ENCODE measurements at places on chromosomes 11 and 22.

DNA sequence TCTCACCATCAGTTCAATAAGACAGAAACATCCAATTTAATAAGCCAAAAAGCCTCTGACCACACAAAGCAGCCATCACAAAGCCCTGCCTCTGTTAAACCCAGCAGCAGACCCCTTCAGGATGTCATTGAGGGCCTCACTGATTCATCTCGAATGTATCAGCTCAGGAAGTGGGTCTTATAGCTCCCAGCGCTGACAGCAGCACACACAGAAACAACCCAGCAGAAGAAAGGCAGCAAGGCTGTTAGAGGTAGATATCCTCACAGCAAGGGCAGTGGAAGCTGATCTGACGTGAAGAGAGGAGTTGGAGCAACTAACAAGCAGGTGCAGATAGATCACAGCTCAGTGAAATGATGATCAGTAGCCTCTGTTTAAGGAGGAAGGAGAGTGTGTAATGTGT is 86.2 kb upstream of the NCAM1 start:
- no peaks in the 10 kb centered on the region for H3K27me3 ChIP-seq
- H3K4me3 ChIP-seq = no peak overlapping the region
- no peak overlapping the region for H3K27ac ChIP-seq
- no peaks in the 10 kb centered on the region for H3K36me3 ChIP-seq
- DNase-seq = no peak

DNA sequence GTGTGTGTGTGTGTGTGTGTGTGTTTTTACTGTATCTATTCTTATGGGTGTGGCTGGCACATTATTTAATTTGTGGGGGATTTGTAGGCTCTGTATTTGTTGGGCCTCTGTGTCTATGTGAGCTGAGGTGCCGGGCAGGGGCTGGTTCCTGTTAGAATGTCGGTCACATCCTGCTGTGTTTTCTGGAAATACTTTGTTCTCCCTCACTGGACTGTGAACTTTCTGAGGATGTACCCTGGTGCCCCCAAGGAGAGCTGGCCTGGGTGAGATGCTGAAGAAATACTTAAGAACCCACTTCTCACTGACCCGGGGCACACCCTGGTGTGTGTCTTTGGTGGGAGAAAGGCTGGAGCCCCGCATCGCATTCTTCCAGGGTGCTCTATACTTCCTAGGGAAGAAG is 28.6 kb downstream of the KIAA1671 start:
- no peak overlapping the region for H3K27ac ChIP-seq
- no peak for DNase-seq
- H3K27me3 ChIP-seq = no peaks in the 10 kb centered on the region
- H3K4me1 ChIP-seq = no peaks in the 10 kb centered on the region

GRCh38 chr11:36933481-36933880 is 335.4 kb upstream of the RAG2 start:
- H3K27ac ChIP-seq = no peak overlapping the region
- no peak for DNase-seq
- no peak overlapping the region for H3K4me3 ChIP-seq
- H3K4me1 ChIP-seq = no peaks in the 10 kb centered on the region
- no peaks in the 10 kb centered on the region for H3K27me3 ChIP-seq
- no peaks in the 10 kb centered on the region for H3K36me3 ChIP-seq

DNA sequence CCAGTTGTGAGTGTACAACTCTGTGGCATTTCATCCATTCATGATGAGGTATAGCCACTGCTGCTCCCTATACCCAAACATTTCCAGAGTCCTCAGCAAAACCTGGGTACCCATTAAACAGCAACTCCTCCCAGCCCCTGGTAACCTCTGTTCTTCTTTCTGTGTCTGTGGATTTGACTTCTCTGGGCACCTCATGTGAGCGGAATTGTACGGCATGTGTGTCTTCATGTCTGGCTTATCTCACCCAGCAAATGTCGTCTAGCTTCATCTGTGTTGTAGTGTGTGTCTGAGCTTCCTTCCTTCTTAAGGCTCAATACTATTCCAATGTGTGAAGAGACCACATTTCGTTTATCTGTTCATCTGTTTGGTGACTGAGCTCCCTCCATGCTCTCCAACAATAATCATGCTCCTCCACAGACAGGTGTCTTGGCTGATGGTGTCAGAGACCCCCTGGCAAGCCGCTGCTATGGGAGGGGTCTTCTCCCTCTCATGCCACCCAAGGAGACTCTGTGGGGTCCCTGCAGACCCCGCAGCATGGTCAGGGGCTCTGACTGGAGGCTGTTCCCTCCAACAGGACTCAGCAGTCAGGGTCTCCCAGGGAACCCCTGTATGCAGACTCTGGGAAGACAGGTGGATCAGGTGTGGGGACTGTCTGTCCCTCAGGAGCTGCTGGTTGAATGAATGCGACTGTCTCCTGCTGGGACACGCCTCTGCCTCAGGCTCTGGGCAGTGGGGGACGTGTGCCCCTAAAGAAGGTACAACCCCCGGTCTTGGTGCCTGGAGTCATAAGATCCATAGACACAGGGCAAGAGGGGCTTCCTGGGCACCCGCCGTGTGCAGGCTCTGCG is 52.7 kb downstream of the SMIM38 start:
- H3K27me3 ChIP-seq = no peaks in the 10 kb centered on the region
- H3K4me3 ChIP-seq = no peak overlapping the region
- no peaks in the 10 kb centered on the region for H3K36me3 ChIP-seq
- H3K4me1 ChIP-seq = no peaks in the 10 kb centered on the region
- DNase-seq = peak; percentile 65

GRCh38 chr11:102367364-102367763 is 20.4 kb downstream of the BIRC2 start:
- no peak for DNase-seq
- H3K36me3 ChIP-seq = peaks cover 7% of the 10 kb centered on the region
- H3K4me1 ChIP-seq = no peaks in the 10 kb centered on the region
- H3K27ac ChIP-seq = no peak overlapping the region
- H3K27me3 ChIP-seq = no peaks in the 10 kb centered on the region
- H3K4me3 ChIP-seq = no peak overlapping the region

GRCh38 chr11:62504158-62504973 is 42.2 kb downstream of the AHNAK start:
- no peaks in the 10 kb centered on the region for H3K27me3 ChIP-seq
- H3K27ac ChIP-seq = no peak overlapping the region
- no peaks in the 10 kb centered on the region for H3K36me3 ChIP-seq
- no peaks in the 10 kb centered on the region for H3K4me1 ChIP-seq

- no peaks in the 10 kb centered on the region for H3K36me3 ChIP-seq
- H3K27me3 ChIP-seq = no peaks in the 10 kb centered on the region
- peak overlapping the region; percentile 79 for H3K4me3 ChIP-seq
Observed at GRCh38 chr11:111913997-111914396, 1.5 kb downstream of the HSPB2 start.

DNA sequence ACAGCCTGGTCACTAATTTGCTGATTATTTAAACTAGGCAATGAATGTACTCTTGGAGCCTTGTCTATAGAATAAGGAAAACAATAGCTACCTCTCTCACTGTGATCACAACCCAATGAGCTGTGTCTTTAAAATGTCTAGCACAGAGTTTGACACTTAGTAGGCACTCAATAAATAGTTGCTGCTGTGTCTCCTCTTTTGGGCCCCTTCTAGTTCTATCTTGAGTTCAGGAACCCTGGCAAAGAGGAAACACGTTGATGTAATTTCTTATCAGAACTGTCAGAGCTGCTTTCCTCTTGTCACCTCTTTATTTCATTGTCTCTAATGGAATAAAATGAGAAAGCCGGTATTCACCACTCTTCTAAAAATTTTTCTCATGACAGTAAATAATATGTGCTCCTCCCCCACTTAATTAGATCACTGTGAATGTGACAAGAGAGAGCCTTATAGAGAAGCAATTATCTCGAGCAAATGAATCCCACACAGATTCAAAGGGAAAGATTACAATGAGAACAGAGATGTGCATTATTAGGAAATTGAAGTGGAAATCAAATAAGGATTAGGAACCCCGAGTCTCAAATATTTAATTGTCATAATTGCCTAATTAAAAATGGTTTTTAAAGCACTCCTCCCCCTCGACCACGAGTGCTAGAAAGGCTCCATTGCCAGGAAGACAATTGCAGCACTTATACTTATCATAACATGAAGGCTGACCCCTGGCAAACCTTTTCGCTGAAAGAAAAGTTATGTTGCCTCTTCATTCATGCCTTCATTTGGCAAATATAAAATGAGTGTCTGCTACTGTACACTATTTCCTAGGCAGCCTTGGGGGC is 175.0 kb upstream of the BDNF start:
- no peak overlapping the region for H3K27ac ChIP-seq
- DNase-seq = no peak
- no peaks in the 10 kb centered on the region for H3K36me3 ChIP-seq

GRCh38 chr22:39267974-39268373 is 23.2 kb upstream of the PDGFB start:
- no peaks in the 10 kb centered on the region for H3K36me3 ChIP-seq
- H3K4me3 ChIP-seq = no peak overlapping the region
- H3K4me1 ChIP-seq = no peaks in the 10 kb centered on the region
- DNase-seq = no peak
- no peaks in the 10 kb centered on the region for H3K27me3 ChIP-seq

DNA sequence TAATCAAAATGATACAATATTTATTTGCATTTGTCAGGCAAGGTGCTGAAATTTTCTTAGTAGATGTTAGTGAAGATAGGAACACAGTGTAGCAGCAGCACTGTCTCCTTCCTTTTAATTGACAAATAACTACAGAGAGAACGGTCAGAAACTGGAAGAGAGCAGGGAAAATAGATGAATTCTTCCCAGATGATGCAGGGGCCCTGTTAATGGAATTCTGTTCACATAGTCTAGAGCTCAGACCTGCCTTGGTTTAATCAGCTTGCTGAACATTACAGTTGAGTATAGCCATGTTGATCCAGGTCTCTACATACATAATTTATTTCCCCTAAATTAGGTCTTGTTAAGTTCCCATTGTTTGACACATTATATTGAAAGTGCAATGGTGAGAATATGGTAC is 127.4 kb downstream of the SLC17A6 start:
- no peak overlapping the region for H3K4me3 ChIP-seq
- H3K4me1 ChIP-seq = no peaks in the 10 kb centered on the region
- no peak overlapping the region for H3K27ac ChIP-seq
- no peaks in the 10 kb centered on the region for H3K27me3 ChIP-seq
- no peak for DNase-seq

DNA sequence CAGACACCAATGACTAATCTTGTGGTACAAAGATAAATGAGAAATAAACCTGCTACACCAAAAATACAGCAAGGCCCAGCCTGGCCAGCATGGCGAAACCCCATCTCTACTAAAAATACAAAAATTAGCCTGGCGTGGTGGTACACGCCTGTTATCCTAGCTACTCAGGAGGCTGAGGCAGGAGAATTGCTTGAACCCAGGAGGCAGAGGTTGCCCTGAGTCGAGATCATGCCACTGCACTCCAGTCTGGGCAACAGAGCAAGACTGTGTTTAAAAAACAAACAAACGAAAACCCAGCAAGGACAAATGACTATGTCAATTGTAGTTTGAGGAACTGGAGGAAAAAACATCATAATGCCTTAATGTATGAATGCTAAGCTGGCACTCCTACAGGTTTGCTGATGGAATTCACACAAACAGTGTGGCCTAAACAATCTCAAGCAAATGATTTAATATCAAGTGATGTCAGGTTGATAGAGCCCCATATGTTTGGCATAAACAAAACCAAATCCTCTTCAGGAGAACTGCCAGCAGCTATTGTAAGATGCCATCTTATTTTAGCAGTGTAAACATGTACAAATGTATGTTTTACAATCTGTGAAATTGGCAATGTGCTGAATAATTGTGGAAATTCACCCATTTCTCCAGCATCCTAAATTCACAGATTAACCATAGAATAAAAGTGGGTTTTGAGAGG is 20.0 kb downstream of the MMP7 start:
- H3K36me3 ChIP-seq = no peaks in the 10 kb centered on the region
- DNase-seq = no peak
- no peaks in the 10 kb centered on the region for H3K27me3 ChIP-seq
- H3K27ac ChIP-seq = no peak overlapping the region
- H3K4me1 ChIP-seq = no peaks in the 10 kb centered on the region

DNA sequence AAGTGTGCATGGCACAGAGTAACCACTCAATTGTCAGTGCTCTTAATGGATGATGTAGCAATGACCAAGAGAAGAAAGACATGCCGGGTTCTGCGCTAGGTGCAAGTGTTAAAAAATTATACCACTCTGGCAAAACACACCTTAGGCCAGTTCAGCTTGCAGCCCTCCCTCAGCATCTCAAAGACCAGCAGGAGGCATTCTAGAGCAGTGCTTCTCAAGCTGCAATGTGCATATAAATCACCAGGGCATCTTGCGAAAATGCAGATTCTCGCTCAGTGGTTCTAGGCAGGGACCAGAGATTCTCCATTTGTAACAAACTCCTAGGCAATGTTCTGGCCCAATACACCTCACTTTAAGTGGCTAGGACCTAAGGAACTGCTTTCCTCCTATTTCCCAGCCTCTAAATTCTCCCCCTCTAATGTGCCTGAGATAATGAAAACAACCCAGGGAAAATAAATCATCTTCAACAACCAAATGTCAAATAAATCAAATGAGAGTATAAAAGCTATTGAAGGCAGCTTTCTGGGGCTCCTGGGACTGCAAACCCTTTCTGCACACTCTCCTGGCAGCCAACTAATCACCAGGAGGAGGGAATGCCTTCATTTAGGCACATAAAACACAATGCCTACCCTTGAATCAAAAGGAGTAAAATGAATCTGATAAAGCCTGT is 337.2 kb upstream of the API5 start:
- no peak for DNase-seq
- H3K4me1 ChIP-seq = no peaks in the 10 kb centered on the region
- H3K36me3 ChIP-seq = no peaks in the 10 kb centered on the region
- no peak overlapping the region for H3K27ac ChIP-seq

DNA sequence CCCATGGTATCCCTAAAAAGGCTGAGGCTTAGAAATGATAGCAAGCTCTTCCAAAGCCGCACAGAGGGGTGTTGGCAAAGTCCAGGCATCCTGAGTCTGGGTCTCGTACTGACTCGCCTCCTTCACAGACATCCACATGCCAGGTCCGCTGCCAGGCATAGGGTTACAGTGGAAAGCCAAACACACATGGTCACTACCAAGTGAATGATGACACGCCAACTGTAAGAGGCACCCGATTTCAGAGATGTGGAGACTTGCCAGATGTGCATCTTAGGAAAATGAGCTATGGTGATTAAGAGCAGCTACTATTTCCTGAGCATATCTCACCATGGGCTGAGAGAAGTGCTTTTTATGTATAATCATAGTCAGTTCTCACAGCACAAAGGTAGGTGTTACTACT is 314.9 kb downstream of the MIAT start:
- DNase-seq = no peak
- H3K27me3 ChIP-seq = no peaks in the 10 kb centered on the region
- H3K36me3 ChIP-seq = no peaks in the 10 kb centered on the region
- H3K4me3 ChIP-seq = no peak overlapping the region
- H3K4me1 ChIP-seq = no peaks in the 10 kb centered on the region

- no peaks in the 10 kb centered on the region for H3K27me3 ChIP-seq
- H3K36me3 ChIP-seq = peaks cover 2% of the 10 kb centered on the region
- H3K4me1 ChIP-seq = no peaks in the 10 kb centered on the region
Observed at GRCh38 chr11:93737904-93738612, 3.2 kb downstream of the TAF1D start.

DNA sequence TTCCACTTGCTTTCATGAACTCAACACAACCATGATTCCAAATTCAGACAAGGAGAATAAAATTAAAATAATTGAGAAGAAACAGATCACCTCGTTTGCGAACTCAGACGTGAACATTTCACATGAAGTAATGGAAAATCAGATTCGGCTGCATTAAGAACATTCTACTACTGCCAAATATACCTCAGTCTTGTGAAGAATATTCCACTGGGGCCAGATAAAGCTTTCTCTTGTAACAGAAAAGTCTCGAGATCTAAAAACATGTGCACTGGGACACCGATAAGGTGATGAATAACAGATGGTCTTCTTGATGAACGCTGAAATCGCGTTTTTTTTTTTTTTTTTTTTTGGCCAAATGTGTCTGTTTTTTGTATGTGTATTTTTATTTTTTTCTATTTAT is 761.1 kb downstream of the BRD1 start:
- H3K27ac ChIP-seq = no peak overlapping the region
- H3K27me3 ChIP-seq = no peaks in the 10 kb centered on the region
- no peaks in the 10 kb centered on the region for H3K4me1 ChIP-seq
- no peak overlapping the region for H3K4me3 ChIP-seq
- DNase-seq = no peak
- no peaks in the 10 kb centered on the region for H3K36me3 ChIP-seq

Measured in aorta (tissue), 5 donors.